ENCODE measurements at places on chromosomes 1 and 21.

DNA sequence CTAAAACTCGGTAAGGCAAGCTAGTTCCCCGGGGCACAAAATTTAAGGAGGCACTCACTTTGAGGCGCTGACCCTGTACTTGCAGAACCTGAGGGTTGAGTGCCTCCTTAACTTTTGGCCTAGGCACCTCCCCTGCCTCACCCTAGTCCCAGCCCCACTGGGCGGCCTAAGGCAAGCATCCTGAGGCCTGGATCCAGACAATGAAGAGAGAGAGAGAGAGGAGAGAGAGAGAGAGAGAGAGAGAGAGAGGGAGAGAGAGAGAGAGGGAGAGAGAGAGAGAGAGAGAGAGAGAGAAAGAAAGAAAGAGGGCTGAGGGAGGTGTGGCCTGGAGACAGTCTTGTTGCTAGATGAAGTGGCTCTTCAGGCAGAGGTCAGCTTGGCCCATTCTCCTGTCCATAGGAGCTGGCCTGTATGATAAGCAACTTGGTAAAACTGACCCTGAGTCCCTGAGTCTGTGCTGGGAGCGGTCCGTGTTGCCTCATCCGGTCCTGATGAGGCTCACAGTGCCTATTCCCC lies 7.4 kb upstream of the LRRN2 start:
- DNase-seq: no peak

DNA sequence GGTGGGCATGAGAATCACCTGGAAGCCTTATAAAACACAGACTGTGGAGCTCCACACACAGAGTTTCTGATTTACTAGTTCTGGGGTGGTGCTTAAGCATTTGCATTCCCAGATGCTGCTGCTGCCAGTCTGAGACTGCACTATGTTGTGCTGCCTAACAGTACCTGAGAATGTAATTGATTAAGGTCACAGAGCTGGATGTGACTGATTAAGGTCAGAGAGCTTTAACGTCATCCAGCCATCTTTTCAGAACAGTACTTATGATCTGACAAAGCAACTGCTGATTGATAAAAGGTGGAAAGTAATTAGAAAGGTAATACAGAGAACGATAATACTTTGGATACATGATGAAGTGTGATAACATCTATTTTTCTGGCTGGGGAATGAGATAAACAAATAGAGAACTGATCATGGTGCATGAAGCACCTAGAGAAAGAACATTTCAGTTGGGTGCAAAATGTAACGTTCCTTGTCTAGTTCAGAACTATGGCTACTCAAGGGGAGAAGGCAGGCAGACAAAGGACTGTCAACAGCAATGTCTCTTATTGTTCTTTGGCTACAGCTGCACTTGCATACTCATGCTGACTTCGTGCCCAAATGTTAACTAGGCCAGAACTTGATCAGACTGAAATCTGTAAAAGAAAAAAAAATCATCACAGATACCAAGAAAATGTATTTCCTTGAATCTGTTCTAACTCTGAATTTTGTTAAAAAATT lies 3.7 kb upstream of the UCK2 start:
- DNase-seq: no peak

DNA sequence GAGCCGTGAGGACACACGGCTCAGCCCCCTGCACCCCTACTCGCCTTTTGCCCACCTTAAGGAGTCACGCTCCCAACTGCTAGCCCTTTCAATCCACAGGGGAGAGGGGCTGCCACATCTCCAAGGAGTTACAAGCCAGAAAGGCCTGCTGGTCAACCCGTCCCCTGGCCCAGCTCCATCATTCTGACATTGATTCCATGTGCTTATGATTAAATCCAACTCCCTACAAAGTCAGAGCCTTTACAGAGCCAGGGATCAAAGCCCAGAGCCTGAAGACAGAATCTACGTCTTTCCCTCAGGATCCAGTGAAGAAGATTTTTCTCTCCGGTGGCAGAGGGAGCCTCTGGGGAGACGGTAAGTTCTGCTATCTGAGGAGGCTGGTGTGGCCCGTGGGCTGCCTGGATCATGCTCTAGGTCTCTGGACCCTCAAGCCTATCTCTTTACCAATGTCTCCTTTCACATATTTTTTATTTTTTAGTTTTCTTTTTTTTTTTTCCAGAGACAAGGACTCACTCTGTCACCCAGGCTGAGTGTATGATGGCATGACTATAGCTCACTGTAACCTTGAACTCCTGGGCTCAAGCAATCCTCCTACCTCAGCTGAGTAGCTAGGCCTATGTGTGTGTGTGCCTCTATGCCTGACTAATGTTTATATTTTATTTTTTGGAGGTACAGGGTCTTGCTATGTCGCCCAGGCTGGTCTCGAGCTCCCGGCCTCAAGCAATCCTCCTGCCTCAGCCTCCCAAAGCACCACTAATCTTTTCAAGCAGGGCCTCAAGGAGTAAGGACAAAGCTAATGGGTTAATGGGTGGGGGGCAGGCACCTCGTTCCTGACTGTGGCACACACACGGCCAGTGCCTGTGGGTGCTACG lies 61.3 kb downstream of the SLC66A1 start:
- no peak for DNase-seq

DNA sequence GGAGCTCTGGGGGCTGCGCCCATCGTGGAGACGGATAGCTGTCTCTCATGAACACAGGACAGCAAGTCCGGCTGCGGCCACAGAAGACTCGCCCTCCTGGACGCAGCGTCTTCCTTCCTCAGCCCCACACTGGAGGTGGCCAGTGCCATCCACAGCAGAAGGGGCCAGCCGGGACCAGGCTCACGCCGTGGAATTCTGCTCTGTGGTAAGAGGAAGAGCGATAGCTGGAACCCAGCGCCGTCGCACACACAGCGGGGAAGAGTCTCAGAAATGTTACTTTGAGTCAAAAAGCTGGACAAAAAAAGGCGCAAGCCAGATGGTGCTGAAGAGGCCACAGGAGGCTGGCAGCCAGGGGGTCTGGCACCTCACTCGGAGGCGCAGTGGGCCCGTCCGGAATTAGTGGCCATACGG lies 113.9 kb upstream of the COL6A1 start:
- no peak for DNase-seq

- DNase-seq: no peak
These were observed 65.7 kb downstream of the KCND3 start for GRCh38 chr1:111923766-111924165.

DNA sequence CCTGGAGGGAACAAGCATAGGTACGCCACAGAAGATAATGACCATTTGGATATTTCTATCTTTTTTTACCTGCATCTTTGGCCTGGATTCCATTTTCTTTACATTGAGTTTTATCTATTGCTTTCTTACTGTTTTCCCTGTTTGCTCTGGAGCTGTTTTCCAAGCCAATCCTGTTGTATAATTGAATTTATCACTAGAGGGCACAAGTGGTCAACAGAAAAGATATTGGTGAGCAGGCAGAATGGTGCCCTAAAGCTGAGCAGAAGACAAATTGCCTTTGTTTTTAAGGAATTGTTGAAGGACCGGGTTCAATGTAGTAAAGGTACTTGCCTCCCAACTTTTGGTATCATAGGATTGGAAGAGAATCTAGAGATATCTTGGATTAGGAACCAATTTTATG lies 152.8 kb downstream of the PPP1R12B start:
- peak; percentile 20 for DNase-seq

DNA sequence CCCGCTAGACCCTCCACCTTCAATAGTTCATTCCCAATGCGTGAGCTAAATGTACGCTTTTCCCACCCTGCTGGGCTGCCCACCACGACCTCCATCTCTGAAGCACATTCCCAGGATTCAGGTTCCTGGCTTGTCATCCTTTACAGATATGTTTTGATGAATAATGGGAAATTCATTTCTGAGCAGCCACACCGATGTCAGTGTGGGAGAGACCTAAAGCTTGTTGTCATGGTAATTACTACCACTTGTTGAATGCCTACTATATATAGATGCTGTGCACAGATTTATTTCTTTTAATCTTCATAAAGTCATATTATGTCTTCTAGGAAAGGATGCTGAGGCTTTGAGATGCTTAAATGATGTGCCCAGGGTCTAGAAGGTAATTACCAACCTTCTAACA lies 8.0 kb downstream of the RCSD1 start:
- DNase-seq: no peak

GRCh38 chr1:165416876-165417275 lies 28.1 kb downstream of the RXRG start:
- no peak for DNase-seq

DNA sequence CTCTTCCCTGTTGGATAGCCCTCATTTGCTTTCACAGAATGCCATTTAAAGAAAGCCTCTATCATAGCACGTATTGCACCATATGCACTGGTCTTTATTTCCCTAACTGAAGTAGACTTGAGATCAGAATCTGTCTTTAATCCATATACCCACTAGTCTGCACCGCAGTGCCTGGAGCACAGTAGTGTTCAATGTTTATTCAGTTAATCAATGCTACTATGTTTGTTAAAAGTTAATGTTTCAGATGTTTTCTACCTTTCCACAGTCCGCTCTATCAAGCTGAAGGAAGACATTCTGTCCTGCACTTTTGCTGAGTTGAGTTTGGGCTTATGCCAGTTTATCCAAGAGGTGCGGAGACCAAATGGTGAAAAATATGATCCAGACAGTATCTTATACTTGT lies 139.2 kb downstream of the ZMYM4 start:
- DNase-seq: no peak

DNA sequence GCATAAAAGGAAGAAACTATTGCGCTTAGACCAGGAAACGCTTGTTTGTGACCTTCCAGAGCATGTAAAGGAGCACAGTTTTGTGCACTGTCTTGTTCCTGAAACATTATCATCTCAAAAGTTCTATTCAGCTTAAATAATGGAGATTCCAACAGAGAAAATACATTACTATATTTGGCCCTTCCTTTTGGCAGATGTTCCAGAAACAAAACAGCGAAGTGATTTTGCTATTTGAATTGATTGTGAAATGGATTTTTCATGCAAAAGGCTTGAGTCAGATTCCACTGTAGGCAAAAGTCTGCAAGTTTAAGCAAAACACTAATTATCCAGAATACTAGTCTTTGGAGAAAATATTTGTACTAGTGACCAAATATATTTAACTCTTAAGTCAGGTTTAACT lies 80.3 kb upstream of the PTBP2 start:
- DNase-seq: no peak

GRCh38 chr1:208010487-208011071 lies 99.7 kb upstream of the CD34 start:
- no peak for DNase-seq

- DNase-seq: no peak
These were observed 20.5 kb upstream of the BCL10 start for GRCh38 chr1:85296980-85297379.

DNA sequence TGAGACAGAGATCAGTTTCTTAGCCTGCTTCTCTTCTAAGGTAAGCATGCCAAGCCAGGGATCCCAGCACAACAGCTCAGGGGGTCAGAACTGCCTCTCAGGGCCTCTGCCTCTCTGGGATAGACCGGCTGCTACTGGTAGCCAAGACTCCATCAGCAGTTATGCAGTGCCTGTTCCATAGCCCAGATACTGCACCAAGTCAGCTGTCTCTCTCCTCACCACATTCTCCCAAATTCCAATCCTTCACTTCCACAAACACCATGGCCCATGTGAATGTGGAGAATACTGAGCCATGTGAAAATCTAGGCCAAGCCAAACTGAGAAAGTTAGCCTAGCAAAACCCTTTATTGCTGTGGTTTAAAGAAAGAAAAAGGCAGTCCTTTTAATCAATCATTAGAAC lies 37.5 kb downstream of the CDC42BPA start:
- no peak for DNase-seq

GRCh38 chr1:217712925-217713597 lies 81.9 kb downstream of the SPATA17 start:
- no peak for DNase-seq

DNA sequence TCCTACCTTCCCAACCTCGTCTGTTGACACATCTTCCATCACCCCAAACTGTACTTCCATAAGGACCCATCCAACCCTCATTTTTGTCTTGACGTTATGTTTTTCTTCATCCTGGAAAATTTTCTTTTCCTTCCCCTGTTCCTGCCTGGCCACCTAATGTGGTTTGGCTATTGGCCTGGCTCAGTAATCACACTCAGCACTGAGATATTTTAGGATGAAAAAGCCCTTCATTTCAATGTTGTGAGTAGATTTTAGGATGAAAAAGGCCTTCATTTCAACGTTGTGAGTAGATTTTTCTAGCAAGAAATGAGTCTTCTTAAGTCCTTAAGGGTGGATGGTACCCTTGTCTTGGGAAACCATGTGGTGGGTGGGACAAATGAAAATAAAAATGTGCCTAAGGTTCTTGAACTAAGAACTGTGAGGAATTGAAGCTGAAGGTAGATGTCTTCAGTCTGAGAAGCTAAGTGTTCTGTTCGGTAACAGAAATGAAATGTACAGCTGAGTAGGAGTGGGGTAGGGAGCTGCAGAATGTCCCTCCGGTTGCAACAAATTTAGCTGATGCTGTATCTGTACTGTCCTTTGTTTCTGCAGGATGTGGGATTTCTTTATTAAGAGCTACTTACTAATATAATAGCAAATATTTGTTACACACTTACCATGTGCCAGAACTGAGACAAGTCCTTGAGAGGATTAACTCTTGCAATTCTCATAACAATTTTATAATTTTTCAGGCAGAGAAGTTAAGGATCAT lies 36.1 kb downstream of the DNTTIP2 start:
- DNase-seq: no peak

- no peak for DNase-seq
These were observed 167.5 kb upstream of the CAMK1G start for GRCh38 chr1:209416039-209416438.

- no peak for DNase-seq
These were observed 210.3 kb downstream of the PTPRC start for GRCh38 chr1:198849093-198849492.

DNA sequence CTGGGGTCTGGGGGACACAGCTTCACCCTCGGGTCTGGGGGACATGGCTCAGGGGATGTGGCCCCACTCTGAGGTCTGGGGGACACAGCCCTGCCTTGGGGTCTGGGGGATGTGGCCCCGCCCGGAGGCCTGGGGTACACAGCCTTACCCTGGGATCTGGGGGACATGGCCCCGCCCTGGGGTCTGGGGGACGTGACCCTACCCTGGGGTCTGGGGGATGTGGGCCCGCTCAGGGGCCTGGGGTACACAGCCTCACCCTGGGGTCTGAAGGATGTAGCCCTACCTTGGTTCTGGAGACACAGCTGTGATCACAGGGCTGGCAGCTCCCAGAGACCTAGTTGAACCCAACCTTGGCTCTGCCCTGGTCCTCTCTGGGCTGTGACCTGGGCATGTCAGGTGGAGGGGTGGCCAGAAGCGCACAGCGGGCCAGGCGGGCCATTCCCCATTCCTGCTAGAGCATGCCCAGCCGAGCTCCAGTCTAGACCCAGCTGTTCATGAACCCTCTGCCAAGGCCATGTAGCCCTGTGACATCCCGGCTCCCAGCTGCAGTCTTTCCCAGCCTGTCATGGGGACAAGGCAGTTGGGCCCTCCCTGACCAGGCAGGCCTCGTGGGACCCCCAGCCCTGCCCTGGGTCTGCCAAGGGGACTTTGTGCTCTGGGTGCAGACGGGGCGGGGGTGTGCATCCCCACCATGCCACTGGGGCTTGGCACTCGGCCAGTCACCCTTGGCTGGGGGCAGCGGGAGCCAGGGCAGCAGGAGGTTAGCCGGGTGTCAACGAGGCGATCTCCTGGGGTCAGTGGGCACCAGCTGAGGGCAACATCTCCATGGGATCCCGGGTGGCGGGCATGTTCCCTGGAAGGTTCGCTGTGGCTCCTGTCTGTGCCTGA lies 43.9 kb downstream of the WNT9A start:
- no peak for DNase-seq

GRCh38 chr1:31483012-31483946 lies 70.3 kb downstream of the SERINC2 start:
- DNase-seq: no peak

All from glomerular endothelial cell (primary cell).